GM23248 (cell line): ENCODE measurements at places on chromosomes 6 and 20.
A peak's percentile ranks its signal among the peaks of the same experiment; 100 is the strongest.

DNA sequence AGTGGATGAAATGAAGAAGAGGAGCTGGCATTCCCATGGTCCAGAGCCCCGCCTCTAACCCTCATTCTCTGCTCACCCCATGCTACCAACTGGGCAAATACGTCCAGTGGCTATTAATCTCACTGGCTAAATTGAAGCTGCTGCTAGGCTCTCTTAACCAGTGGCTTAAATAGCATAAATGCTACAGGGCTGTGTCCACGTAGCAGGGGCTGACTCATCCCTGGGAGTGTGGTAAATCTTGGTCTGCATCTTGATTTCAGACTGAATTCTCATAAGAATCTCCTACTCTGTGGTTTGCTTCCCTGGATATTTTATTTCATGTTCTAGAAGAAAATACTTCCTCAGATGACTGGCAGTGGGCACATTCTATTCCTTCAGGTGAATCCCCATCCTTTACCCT, 193.1 kb upstream of the ARG1 start:
- peak; percentile 91 for DNase-seq

- no peak for DNase-seq
Observed at GRCh38 chr6:111773501-111774345, 99.5 kb downstream of the FYN start.

GRCh38 chr6:132202574-132202973, 198.7 kb downstream of the MOXD1 start:
- DNase-seq = peak; percentile 88

DNA sequence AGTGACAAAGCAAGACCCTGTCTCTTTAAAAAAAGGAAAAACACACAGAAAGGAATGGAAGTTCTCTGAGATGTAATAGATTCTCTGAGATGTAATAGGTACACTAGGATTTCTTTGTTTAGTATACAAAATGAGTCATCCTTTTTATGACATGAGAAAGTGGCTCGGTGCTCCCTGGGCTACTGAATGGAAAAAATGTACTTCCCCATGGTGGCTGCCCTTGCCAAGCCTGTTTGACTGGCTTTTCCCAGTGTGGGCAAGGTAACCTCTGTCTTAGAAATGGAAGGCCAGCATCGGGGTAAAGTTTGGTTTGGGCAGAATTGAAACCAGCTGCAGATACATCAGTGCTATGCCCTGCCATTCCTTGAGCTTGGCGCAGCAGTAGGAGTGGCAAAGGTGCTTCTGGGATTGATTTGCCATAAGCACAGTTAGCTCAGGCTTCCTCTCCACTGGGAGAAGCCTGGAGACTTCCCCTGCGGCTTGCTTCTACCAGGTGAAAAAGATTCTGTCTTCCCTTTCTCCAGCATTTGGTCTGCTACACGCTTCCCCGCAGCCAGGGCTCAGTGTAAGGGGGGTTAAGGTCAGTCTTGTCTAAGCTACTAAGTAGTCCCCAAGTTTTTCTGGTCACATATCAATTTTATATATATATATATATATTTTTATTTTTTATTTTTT, 24.5 kb downstream of the ARFGEF2 start:
- peak; percentile 58 for DNase-seq

DNA sequence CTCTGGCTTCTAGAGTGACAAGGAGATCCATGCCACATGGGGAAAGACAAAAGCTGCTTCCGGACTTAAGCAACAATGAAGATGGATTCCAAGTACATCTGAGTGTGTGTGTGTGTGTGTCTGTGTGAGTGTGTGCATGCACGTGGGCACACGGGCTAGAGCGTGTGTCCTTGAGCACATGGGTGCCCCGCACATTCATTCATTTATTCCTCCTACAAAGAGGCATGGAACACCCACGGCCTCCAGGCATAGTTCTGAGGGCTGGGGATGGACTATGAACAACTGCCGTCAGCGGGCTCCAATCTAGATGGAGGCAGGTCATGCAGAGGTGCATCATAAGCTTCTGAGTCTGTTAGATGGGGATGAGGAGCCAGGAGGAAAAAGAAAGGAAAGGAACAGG, 49.1 kb downstream of the GRM4 start:
- DNase-seq = no peak

DNA sequence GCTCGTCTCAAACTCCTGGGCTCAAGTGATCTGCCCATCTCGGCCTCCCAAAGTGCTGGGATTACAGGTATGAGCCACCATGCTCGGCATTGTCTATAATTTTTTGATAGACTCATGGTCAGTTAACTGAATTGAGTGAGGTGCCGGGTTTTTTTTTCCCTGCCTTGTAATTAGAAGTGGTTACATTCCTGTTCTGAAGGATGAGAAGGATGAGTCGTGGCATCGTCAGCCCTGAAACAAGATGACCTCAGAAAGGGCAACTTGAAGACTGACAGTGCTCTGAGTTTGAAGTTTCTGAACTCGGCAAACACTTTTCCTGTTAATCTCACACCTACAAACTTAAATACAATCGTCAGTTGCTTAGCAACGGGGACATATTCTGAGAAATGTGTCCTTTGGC, 158.7 kb upstream of the PDE10A start:
- no peak for DNase-seq

DNA sequence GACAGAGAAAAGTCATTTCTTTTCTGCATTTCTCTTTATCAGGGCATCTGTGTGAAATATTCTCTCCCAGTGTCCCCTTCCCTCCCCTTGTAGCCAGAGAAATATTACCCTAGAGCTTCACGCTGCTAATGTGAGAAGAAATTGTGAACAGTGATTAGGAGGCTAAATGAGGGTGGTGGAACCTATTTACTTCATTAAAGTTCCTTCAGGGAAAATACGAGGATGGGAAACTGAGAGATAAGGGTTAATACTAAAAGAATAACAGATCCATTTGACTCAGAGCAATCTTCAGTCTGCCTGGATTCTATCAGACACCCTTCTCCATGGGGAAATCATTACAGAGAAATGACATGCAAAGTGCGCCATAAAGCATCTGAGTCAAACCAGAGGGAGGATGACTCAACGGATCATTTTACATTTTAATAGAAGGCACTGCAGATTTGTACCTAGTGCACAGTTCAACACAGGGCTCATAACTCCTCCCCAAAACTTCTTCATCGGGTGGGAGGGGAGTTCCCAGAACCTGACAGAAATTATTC, 131.3 kb downstream of the GJA10 start:
- peak; percentile 93 for DNase-seq

DNA sequence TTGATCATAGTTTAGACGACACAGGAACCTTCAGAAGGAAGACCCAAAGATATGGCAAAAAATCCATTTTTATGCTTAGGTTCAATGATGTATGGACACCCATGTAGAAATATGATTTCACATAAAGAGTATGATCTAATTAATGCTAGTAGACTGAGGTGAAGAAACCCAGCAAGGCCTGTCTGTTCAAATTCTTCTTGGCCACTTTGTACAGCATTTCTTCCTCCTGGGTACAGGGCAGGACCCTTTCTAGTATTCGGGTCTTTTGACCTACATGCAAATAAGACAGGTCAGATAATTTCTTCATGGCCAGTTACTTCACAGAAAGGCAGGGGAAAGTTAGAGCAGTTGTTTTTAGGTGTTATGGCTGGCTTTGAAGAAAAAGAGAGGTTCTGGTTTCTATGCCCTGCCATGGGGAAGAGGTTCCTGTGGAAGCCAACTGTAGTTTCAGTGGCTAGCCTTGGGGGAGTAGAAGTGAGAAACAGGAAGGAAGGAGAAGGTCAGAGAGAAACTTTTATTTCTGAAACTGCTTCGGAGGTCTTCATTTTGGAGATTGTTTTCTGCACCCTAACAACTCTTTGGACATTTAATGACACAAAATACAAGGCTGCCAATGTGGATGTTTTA, 208.3 kb downstream of the PTPRK start:
- DNase-seq = no peak

DNA sequence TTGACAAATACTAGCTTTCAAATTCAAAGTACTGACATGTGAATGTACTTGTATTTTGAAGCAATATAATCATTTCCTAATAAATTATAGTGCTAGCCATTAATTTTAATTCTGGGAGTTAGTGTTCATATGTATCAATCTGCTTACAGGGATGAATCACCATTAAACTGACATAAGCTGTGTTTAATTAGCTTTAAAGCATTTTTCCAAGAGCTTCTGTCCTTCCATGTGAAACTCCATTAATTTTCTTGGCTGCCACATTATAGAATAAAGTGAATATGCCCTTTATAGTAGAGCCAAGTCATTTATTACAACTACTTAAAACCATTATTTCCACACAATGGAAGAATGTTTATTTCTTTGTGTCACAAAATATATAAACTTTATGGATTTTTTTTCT, 150.8 kb downstream of the COL21A1 start:
- DNase-seq = no peak

- DNase-seq = no peak
Observed at GRCh38 chr6:19866173-19866984, 29.2 kb downstream of the ID4 start.
